ENCODE measurements at places on chromosomes 7 and 10. TPM values are rescaled to one million over a fixed set of nuclear protein-coding genes. Genes with fewer than 3 reads are reported as not detected.

GRCh38 chr10:34491678-34492077 is 323.4 kb downstream of the PARD3 start:
- DNase-seq: peak; percentile 40

DNA sequence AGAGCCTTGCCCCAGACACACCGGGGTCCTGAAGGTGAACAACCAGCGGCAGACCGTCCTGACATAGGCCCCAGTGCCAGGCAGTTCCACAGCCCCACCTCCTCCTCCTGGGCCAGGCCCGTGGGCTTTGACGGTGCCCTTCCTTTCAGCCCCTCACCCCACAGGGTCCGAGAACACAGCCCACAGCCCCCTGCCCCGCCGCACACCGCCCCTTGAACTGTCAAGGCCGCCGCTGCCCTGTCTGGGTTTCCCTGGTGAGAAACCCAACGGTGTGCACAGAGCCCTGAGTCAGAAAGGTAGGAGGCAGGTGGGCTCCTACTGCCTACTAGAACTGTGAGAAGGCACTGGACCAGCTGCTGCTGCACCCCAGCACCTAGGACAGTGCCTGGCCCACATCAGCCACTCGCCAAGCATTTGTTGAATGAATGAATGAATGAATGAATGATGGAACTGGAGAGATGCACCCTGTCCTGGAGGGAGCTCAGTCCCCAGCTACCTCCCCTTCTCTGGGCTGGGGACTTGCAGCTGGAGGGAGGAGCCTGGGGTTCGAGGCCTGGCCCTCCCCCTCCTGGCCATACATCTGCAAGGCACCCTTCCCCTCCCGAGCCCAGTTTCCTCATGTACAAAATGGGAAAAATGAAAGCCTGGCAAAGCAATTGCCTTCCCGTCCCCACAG is 117.9 kb downstream of the SLIT1 start:
- no peak for DNase-seq

DNA sequence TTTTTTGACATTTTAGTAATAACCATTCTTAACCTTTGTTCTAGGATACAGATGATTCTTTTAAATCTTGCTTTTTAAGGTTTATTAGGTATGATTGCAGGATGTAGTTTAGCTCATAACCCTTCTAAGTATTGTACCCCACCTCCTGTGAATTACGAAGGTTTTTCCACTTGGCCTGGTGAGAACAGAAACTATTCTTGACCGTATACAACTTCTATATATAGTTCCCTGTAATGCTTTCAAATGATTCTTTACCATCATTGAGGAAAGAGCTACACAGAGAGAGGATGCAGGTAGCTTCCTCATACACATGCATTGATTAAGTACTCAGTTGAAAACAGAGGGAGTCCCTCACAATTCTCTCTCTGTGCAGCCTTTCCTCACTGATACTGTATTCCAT is 86.3 kb downstream of the PALS2 start:
- DNase-seq: no peak

GRCh38 chr10:1467334-1468076 is 269.8 kb downstream of the ADARB2 start:
- no peak for DNase-seq

- no peak for DNase-seq
These were observed 82.7 kb downstream of the REEP3 start for GRCh38 chr10:63603709-63604445.

- DNase-seq: no peak
These were observed 249.8 kb downstream of the TRIL start for GRCh38 chr7:28708033-28708951.

DNA sequence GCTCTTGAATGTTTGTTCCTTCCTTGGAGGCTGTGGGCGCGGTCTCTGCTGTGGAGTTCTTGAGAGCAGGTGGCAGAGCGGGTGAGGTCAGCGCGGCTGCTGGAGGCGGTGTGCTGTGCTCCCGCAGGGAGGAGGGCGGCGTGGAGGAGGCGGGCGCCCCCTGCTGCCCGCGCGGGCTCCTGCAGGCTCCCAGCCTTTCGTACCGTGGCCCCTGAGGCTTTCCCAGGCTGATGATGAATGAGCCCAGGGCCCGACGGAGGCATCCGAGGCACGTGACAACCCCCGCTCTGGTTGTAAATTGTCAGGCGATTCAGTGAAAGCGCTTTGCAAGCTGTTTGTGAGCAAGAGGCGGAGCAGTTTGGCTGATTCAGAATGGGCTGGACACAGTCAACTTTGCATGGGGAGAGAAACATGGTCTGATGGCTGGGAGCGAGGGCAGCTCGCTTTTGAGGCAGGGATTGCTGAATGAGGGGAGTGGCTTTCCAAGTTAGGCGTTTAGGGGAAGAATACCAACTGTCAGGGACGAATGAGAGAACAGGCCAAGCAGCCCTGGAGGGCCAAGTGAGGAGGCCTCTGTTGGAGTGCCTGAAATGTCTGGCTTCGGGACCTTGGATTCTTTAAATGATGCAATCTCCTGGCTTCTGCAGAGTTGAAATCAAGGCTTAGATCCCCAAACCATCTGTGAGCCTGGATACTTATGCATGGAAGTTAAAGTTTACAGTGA is 46.6 kb downstream of the CDHR3 start:
- peak; percentile 91 for DNase-seq

GRCh38 chr7:43392638-43393330 is 190.1 kb upstream of the STK17A start:
- no peak for DNase-seq

- no peak for DNase-seq
These were observed 67.3 kb upstream of the DNAJB12 start for GRCh38 chr10:72421885-72422540.

GRCh38 chr10:70437721-70438120 is 3.8 kb downstream of the NODAL start:
- no peak for DNase-seq

DNA sequence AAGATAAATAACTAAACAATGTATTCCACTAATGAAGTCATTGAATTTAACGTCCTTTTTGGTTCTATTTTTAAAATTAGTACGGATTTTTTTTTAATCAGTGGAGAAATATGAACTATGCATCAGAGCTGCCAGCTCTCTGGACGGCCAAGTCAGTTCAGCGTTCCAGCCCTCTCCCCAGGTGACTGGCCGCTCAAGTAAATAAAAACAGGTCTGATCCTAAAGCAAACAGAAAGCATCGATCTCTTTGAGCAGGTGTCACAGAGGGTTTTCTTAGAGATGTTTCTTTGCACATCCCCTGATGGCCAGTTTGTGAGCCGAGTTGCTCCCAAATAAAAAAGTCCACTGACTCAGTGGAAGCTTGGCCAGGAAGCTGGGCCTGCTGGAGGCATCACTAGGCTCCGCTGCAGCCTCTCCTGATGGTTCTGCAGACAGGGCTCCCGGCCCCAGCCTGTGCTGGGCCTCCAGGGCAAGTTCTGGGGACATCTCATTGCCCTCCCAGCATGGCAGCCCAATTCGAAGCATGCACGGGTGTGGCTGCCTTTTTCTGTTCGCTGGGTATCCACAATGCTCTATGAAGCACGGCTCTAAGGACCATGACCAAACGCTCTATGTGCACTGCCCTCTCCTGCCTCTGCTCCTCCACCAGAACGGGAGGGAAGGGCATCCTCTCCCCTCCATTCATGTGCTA is 74.7 kb upstream of the PPP2R2D start:
- no peak for DNase-seq

DNA sequence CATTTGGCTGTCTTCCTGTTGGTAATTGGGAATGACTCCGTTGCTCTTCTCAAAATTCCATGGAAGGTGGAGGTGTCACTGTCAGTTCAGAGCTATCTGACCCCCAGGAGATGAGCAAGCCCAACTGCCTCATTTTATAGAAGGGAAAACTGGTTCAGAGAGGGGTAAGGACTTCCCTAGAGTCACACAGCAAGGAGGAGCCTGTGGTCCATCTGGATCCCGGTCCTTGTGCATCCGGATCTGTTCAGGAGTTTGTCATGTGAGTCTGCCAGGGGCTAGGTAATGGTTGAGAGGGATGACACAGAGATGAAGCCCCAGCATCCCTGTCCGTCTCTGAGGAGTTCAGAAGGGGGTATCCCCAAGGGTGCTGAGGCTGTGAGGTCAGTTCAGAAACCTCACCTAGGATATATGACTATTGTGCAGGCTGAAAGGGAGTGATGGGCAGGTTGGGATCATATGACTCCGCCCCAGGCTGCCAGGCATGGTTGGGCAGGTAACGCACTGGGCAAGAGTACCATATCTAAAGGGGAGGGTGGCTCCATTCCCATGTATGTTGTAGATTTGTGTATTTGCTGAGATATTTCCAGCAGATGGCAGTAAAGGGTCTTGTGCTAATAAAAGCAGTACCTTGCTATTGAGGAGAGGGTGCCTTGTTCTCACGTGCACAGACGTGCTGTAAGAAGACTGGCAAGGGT is 16.0 kb upstream of the SLC29A3 start:
- DNase-seq: peak; percentile 64

DNA sequence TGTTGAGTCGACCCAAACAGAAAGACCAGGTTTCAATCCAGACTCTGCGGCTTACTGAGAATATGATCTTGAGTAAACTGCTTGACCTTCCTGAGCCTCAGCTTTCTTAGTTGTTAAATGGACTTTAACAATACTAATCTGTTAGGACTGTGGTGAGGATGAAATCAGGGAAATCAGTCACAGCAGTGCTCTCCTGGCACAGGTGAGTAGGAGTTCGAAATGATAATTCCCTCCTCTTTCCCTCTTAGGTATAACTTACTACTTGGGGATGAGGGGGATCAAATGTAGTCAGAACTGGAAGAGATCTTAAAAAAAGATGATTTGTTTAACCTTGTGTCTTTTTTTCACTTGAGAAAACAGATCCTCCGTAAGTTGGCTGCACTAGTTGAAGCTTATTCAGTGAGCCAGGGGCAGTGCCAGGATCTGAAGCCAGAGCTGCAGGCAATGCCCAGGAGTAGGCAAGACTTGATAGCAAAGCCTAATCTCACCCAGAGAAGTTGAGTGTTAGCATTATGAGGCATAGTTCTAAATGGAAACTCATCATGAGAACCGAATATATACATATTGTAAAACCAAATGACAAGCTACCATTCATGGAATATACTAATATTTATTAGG is 1.8 kb upstream of the MAGI2 start:
- DNase-seq: no peak

GRCh38 chr10:124464028-124464965 is 2.7 kb downstream of the LHPP start:
- DNase-seq: no peak

DNA sequence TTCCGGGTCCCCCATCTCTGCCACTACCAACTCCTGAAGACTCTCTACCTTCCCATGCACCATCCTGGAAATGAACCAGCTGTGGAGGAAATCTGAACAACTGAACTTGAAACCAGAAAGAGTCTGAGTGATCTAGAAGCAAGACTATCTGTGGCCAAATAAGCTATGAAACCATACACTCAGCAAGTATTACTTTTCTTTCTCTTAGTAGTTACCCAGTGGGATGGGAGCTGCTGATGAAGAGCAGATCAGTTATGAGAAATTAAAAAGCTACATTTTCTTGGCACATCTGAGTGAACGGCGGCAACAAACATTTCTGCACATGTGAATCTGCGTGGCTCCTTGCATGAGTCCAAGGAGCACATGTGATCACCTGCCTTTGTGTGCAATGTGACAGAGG is 31.6 kb upstream of the AGK start:
- DNase-seq: no peak

DNA sequence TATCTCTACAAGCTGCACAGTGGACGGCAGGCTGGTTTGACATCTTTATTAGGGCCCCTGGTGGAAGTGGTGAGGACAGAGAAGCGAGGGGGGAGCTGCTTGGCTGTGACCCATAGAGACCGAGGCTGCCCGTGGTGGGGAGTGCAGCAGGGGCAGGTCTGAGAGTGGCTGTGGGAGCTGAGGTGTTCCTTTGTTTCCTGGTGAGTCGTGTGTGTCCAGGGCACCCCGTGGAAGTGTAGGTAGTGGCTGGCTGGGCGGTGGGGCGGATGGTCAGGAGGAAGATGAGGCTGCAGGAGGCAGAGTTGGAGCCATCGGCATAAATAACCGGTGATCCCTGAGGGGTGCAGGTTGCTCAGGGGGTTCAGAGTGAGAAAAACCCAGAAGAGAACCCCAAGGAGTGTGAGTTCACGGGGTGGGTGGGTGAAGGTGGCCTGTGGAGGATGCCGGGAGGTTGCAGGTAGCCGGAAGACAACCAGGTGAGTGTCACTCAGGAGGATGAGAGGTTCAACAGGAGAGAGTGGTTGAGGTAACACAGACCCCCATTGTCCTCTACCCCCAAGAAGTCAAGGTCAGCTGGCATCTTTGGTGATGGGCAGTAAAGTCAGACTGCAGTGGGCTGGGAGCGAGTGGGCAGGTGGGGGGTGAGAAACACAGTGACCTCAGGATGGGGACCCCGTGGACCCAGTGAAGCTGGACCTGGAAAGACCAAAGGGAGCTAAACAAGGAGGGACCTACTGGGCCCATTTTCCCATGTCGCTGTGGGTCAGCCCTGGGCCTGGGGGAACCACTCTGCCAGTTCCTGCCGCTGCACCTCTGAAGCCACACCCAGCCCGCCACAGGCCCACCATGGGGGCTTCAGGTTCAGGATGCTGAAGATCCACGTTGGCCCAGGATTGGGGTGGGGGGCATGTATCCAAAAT is 7.8 kb downstream of the ATP6V0E2 start:
- no peak for DNase-seq

DNA sequence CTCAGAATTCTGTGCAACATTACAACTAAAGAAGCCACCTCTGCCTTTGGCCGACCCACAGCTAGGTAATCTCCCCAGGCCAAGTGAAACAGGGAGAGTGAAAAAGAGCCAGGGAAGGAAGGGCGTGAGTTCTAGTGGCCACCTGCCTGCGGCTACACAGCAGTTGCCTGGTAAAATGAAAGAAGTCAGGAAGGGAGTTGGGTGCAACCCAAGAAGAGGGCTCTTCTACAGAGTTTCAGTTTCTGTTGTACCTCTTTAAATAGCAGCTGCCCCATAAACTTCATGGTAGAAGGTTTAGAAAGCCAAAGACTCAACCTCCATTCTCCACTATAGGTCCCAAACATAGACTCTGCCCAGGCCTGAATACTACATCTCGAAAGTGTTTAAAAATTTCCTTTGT is 76.2 kb upstream of the TMEM168 start:
- no peak for DNase-seq

Gene PDZD7
- total RNA-seq: 2.8 TPM

Gene MBLAC1
- total RNA-seq: 4.3 TPM

Gene DDC
- total RNA-seq: not detected

Gene PPP1R9A
- total RNA-seq: 9.5 TPM

Gene C10orf143
- total RNA-seq: 0.29 TPM

Gene TSPAN33
- 23.7 TPM for total RNA-seq

Gene OPALIN
- total RNA-seq: not detected

Gene TAC1
- total RNA-seq: not detected

Gene ACSM6
- total RNA-seq: not detected

Gene CPA2
- total RNA-seq: not detected

All from PC-3 (cell line).